ENCODE measurements at places on chromosomes 13 and 19.
A peak's percentile ranks its signal among the peaks of the same experiment; 100 is the strongest.

DNA sequence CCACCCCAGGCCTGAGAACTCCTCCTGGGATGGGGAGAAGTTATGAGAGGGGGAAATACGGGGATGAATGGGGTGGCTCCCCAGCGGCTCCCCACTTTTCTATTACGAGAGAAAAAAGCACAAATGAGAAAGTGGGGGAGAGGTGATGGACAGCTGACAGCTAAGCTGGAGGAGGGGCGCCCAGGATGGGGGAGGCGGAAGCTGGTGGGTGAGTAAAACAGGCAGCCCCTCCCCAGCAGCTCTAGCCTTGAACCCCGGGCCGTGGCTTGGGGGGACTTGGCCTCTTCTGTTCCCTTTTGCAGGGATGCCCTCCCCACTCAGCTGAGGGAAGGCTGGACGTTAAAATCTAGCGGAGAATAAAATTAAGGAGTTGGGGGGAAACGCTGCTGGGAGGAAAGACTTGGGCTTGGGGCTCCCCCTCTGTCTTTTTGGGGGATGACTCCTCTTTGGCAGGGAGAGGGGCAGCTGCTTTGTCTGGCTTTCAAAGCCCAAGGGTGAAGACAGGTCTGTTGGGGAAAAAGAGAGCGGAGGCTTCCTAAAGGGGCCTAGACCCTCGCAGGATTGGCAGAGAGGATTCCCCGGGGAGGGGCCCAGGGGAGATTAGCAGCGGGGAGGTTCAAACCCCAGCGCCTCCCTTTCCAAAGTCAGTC, 1.4 kb upstream of the SAMD1 start:
- DNase-seq: peak; percentile 44

GRCh38 chr13:26946684-26947343, 186.2 kb upstream of the GPR12 start:
- DNase-seq: no peak

DNA sequence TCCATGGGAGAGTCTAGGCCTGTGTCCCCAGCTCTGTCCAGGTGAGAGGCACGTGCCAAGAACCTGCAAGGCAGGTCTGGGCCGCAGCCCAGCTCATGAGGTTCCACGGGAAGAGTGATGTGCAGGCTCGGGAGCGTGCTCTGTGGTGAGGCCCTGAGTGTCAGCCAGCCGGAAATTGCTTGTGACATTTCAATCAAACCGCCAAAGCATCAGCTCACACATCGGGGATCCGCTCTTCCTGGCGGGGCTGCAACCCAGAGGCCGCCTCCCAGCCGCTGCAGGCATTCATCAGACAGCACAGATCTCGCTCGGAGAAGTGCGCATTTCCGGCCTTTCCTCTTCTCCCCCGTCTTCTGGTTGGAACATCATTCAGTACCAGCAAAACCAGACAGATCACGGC, 109.3 kb downstream of the KDM4B start:
- no peak for DNase-seq

GRCh38 chr13:111247552-111247951, 72.9 kb upstream of the TEX29 start:
- DNase-seq: no peak

DNA sequence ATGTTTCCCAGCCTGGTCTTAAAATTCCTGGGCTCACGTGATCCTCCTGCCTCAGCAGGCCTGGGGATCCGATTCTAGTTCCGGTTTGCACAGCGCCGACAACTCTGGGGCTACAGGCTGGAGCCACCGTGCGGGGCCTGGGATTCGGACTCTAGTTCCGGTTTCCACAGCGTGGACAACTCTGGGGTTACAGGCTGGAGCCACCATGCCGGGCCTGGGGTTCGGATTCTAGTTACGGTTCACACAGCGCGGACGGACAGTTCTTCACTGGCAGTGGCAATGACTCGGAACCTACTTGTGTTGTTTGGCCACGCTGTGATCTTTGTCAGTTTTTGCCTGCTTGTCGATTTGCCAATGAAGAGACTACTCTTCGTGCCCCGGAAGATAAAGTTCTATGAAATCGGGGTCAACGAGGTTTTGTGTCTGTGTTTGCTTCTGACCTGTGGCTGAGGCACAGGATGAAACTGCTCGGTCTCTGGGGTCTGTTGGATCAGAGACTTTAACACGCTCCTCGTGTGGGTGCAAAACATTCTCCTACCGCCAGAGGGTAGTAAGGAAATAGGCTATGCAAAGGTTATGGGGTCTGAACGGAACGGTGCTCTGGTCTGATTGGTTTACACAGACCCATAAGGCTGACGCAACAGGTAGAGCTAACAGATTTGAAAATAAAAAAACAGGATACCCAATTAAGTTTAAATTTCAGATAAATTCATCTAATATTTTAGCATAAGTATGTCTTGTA, 12.1 kb upstream of the ZSCAN1 start:
- DNase-seq: peak; percentile 19

GRCh38 chr13:112953591-112954487, 15.2 kb upstream of the MCF2L start:
- no peak for DNase-seq

DNA sequence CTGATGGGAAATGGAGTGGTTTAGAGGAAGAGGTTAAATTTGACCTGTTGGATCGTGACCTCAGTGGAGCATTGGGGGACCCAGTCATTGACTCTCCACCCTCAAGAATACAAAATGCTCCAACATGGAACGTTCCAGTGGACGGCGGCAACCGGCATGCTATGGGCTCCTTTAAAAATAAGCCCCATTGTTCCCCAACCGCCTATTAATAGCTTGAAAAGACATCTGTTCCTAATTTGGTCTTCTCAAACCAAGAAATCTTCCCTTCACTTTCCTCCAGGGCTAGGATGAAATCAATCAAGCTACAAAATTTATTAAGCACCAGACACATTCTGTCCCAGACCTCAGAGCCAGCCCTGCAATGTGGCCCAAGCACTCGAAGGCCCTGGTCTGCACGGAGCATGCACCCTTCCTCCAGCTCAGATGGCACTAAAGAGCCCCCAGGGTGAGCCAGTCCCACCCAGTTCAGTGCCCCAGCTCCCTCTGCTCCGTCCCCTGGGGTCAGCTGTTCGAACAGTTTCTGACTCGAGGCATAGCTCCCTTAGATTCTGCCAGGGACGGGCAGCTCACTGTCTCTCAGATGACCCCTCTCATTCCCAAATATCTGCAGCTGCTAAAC, 22.5 kb upstream of the VSTM2B start:
- DNase-seq: no peak

GRCh38 chr13:110280985-110281688, 25.8 kb downstream of the COL4A1 start:
- no peak for DNase-seq

GRCh38 chr13:107568181-107568580, 647.2 kb downstream of the LIG4 start:
- no peak for DNase-seq

DNA sequence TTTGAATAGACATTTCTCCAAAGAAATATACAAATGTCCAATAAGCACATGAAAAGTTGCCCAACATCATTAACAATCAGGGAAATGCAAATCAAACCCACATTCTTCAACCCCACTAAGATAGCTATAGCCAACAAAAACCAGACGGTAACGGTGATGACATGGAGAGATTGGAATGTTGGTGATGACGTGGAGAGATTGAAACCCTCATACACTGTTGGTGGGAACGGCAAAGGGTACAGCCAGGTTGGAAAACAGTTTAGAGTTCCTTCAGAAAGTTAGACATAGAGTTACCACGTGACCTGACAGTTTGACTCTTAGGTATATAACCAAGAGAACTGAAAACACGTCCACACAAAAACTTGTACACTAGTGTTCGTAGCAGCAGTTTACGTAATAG, 48.1 kb downstream of the TNFRSF19 start:
- DNase-seq: no peak

- no peak for DNase-seq
These were observed 2.5 kb upstream of the NR2C2AP start for GRCh38 chr19:19205416-19206410.

DNA sequence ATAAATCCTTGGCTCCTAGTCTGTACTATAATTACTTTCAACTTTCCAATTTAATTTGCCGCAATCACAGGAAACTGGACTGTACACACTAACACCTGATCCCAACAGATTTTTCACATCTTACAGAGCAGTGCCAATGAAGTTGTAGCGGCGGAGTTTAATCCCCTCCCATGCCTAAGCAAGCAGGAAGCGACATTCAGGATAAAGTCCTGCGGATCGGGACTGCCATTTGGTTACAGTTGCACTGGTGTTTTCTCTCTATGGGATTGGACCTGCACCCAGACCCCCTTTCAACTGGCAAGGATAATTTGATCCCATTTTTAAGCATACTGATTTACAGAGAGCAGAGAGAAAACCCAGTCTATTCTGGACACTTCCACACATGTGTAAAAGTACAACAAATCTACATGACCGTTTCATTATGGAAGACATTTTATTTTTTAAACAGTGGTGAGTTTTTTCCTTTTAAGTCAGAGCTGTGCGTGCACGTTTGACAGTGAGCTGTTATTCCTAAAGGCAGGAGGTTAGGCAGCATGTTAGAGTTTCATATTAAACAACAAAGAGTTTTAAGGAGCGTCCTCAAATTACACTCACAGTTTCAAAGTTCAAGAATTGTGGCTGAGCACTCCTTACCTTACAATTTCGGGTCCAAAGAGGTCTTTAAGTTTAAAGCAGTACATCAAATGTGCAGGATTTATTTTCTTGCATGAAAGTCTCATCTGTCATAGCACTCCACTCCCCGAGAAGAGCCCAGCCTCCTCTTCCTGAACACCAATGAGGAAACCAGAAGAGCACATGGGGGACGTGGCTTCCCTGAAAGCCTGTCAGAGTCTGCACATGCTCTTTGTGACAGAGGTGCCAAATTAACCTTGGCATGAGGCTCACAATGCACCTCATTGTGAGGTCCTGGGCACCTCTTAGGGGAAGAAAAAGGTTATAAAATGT, 141.6 kb upstream of the RFC3 start:
- DNase-seq: peak; percentile 2

DNA sequence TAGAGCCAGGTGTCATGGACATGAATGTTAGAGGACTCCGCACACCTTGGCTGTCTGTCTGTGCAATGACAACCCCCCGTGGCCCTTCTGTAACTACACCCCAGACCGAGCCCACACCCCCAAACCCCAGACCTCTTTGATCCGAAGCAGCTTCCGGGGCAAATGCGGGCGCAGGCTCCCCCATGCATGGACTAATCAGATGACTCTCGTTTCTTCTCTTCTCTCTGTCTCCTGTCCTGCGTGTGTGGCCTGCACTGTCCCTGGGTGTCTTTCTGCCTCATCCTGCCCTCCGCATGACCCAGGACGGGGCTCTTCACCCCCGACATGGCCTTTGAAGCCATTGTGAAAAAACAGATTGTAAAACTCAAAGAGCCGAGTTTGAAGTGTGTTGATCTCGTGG, 38.9 kb downstream of the TMED1 start:
- DNase-seq: peak; percentile 31

GRCh38 chr13:113762538-113762937, 3.5 kb downstream of the TMEM255B start:
- DNase-seq: no peak

DNA sequence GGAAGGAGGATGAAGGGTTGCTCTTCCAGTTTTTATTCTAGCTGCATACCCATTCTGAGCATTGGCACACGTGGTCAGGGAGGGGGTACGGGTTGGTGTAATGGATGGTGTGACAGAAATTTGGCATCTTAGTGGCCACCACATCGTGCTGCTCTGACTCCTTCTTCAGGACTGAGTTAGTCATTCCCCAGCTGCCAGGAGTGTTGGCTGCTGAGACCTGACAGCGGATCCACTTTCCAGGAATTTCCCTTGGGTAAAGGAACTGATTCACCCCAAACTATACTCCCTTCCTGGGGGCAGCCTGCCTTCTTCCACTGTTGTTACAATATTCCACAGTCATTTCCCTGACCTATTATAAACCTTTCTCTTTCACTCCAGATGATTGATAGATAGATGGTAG, 595.5 kb upstream of the KLHL1 start:
- DNase-seq: no peak

DNA sequence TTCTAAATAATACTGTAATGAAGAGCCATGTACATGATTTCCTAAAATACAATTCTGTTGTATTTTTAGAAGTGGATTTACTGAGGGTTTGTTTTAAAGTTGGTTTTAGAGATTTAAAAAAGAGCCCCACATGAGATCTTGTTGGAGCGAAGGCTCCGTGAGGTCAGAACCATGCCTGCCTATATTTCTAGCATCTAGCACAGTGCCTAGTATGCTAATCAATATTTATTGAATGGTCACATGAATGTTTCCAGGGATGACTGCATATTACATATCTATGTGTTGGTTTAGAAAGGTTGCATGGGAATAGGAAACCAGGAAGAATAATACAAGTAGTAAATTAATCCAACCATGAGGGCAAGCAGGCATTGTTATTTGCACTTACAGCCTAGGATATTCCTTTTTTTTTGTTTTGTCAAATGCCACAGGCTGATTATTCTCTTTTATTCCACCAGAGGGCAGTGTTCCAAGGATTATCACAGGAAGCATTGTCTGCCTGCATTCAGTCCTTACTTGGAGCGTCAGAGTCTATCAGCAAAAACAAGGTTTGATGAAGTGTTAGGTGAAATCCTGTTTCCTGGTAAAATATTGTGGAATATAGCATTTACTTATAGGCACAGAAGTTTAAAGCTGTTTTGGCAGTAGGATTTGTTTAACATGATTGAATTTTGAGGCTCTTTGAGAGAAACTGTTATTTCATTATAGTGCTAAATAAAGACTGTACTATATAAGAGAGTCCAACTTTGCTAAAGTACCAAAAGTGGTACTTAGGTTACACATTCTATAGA, 46.8 kb downstream of the COG3 start:
- DNase-seq: peak; percentile 71

DNA sequence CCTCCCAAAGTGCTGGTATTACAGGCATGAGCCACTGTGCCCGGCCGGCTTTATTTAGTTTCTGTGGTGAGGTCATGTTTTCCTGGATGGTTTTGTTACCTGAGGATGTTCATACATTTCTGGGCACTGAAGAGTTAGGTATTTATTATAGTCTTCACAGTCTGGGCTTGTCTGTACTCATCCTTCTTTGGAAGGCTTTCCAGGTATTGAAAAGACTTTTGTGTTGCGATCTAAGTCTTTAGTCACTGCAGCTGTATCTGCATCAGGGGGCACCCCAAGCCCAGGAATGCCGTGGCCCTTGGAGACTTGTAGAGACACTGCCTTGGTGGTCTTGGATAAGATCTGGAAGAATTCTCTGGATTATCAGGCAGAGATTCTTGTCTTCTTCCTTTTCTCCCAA, 12.8 kb downstream of the BLOC1S3 start:
- DNase-seq: no peak

GRCh38 chr19:3710265-3710812, 2.2 kb downstream of the TJP3 start:
- no peak for DNase-seq

DNA sequence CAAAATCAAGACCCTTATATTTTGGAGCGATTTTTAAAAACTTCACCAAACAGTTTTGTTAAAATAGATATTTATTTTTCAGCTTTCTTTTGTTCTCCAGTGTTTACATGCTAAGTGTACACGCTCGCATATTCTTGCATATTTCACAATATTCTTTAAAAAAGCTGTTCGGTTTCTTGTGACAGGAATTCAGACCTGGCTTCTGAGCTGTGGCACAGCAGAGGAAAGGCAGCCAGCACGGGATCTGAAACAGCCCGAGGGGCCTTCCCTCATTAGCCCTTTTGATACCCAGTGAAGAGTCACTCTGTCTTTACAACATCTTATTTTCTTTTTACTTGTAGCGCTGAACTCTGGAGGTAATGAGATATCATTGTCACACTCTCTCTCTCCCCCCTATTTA, 234.0 kb downstream of the B3GLCT start:
- DNase-seq: no peak

GRCh38 chr13:96428911-96429310, 339.0 kb downstream of the HS6ST3 start:
- DNase-seq: no peak

GRCh38 chr13:33296793-33297425, 11.4 kb upstream of the STARD13 start:
- no peak for DNase-seq

GRCh38 chr13:20170921-20171320, 10.1 kb upstream of the GJA3 start:
- no peak for DNase-seq
